Stimulated activated CD8-positive, alpha-beta memory T cell treated with anti-CD3 and anti-CD28 coated beads, Interleukin-4, amount 100 ng/mL, for 48 hours (primary cell): ENCODE measurements at places on chromosomes 16 and 17.

DNA sequence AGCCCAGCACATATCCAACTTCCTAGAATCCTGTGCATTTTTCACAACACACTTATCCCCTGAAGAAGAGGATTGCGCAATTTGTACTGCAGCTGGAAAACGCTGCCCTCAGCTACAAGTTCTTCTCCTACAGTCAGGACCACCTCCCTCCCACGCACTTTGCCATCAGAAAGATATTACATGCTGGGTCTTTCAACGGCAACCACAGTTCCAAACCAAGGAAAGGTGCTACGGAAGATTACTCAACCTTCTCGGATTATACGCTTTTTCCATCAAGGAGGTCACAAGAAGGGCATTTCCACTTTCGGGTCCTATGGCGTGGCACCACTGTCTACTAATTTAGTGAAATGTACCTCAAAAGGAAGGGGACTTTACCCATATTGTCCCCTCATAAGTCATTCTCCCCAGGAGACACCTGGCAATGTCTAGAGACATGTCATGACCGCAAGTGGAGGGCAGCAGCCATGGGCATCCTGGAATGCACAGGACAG is 35.2 kb downstream of the USP7 start:
- peak; percentile 70 for DNase-seq

GRCh38 chr16:83623892-83624291 is 183.9 kb upstream of the HSBP1 start:
- no peak for DNase-seq

- peak; percentile 89 for DNase-seq
Observed at GRCh38 chr16:30996985-30997724, 12.1 kb downstream of the HSD3B7 start.

DNA sequence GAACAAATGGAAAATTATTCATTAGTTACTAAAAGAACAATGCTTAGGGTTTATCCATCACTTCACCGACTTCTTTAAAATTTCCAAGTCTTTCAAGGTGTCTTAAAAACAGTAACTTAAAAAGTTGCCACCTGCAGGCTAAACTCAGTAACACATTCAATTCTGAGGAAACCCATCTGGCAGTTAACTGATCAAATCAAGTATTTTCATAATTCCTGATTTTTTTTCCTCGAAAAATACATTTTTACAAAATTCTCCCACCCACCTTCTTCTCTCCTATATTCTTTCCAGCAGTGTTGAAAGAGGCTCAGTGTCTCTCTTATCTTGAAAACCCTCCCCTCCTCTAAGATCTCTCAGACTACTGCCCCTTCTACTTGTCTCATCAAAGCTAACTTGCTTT is 29.9 kb downstream of the PARN start:
- DNase-seq, result no peak

DNA sequence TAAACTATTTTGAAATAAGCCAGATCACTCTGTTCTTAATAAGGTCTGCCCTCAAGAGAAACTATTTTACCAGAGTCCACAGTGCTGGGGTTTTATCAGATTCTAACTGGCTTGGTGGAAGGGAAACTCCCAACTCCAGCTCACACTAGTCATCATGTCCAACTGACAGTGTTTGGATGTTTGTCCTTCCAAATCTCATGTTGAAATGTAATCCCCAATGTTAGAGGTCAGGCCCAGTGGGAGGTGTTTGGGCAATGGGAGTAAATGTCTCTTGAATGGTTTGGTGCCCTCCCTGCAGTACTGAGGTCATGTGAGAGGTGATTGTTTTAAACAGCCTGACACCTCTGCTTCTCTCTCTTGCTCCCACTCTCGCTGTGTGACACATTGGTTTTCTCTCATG is 1301.0 kb upstream of the CDH8 start:
- DNase-seq, result no peak

DNA sequence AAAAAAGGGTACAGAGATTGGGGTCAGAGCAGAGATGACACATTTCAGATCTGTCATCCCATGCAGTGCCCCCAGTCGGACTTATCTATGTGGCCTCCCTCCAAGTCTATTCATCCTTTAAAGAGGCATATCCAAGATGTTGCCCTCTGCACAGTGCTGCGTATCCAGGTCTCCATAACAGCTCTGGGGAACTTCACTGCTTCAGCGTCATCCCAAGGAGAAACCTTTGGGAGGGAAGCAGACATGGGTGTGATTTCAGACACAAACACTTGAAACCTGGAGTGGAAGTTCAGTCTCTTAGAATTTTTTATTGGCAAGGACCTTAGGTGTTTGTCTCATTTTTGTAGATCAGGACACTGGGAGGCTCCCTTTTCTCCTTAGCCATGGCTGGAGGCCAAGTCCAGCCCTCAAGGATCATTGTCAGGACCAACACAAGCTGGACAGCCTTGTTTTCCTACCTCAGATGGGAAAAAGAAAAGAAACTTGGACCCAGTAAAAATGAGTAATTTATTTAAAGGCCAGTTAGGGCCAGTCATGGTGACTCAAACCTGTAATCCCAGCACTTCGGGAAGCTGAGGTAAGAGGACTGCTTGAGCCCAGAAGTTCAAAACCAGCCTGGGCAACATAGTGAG is 23.9 kb upstream of the NLK start:
- no peak for DNase-seq

DNA sequence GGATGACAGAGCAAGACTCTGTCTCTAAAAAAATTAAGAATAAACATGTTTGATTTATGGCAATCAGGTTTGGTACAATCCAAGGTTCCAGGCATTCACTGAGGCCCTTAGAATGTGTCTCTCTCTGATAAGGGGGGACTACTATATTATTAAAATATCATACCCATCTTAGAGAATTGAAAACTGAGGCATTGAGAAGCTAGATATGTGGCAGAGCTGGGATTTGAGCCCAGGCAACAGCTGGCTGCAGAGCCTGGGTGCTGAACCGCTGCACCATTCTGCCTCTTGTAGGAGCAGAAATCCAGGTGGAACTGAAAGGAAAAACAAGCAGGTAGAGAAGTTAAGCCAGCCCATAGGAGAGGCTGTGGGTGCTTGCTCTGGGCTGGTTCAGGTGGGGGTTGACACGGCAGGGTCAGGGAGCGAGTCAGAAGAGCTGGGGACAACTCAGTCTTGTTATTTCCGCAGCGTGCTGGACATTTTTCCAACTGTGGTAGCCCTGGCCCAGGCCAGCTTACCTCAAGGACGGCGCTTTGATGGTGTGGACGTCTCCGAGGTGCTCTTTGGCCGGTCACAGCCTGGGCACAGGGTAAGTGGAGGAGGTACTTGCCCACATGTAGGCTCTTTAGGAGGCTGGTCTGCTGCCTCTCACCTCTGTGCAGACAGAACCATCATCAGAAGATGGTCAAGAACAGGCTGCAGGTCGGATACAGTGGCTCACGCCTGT is 62.5 kb downstream of the WIPI1 start:
- no peak for DNase-seq

- DNase-seq, result no peak
Observed at GRCh38 chr17:5396612-5397011, 22.9 kb downstream of the NUP88 start.

- DNase-seq, result no peak
Observed at GRCh38 chr17:77303620-77304019, 162.9 kb downstream of the SEC14L1 start.

GRCh38 chr17:28227316-28228108 is 91.5 kb upstream of the TMEM97 start:
- DNase-seq, result peak; percentile 57

DNA sequence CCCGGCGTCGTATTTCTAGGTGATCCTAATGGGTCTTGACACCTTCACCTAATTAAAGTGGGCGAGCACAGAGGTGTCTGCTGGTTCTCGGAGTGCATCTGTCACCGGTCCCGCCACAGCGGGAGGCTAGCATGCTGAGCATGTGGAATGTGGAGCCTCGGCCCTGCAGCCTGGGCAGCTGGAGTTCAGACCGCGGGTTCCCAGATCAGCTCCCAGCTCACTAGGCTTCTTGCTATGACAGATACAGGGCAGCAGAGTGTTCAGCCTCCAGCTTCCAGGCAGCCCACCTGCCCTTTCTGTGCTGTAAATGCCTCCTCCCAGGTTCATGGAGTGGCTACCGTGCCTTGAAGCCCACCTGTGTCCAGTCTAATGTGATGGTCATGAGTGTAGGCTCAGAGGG is 166.7 kb downstream of the CPPED1 start:
- peak; percentile 17 for DNase-seq

DNA sequence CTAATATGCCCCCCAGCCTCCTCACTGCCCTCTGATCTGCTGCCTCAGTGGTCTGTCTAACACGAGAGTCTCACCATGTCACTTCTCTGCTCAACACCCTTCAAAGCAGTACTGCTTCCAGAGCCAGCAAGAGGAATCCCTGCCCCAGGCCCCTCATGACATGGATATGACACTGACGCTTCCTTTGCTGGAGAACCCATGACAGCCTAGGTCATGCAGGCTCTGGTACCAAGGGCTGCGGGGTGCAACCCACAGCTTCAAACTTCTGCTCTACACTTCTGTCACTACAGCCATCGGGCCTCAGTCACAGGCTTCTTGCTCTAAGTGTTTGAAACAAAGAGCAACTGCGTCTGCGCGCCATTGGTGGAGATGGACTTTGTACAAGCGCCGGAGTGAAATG is 32.6 kb upstream of the DLX4 start:
- no peak for DNase-seq

DNA sequence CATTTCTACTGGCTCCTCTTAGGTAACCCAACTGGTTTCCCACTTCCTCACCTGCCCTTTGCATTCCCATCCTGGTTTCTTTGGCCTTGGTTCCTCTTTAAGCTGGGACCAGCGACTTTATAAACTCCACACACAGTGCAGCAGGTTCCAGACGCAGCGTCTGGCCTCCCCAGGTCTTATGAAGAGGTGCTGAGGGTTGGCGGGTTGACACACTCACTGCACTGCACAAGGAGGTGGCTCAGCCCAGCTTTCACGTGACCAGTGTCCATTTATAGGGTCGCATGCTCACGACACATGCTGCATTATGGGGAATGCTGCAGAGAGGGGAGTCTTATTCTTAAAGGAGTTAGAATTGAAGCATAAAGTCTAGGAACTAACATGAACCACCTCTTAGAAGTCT is 70.8 kb downstream of the ZFHX3 start:
- no peak for DNase-seq

GRCh38 chr17:12709063-12709462 is 43.4 kb downstream of the MYOCD start:
- DNase-seq, result no peak

DNA sequence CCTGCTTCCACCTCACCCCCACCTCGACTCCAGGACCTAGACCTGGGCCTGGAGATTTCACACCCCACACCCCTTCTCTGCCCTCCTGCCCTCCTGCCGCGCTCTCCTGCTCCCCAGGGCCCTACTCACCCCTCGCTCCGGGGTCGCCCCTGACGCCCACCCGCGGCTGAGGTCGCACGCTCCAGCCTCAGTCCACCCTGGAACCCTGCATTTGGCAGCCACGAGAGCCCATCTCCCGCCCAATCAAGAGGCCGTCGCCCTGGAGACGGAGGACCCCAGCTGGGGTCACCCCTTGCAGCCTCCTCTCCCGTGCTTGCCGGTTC is 16.1 kb downstream of the TLE7 start:
- no peak for DNase-seq

GRCh38 chr16:30092373-30093010 is 768 bp upstream of the TBX6 start:
- DNase-seq, result peak; percentile 85

DNA sequence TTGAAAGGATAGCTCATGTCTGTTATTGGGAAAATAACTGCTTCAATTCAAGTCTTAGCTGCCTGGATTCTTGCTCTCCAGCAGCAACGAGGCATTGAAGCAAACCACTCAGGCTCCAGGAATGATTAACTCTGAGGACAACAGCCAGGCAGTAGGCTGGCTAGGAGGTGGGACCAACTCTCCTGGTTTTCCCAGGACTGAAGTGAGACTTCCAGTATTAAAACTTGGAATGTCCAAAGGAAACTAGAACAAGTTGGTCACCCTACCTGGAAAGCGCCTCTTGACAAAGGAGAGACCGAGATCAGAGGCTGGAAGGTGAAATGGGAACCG is 100.7 kb downstream of the SALL1 start:
- DNase-seq, result no peak

DNA sequence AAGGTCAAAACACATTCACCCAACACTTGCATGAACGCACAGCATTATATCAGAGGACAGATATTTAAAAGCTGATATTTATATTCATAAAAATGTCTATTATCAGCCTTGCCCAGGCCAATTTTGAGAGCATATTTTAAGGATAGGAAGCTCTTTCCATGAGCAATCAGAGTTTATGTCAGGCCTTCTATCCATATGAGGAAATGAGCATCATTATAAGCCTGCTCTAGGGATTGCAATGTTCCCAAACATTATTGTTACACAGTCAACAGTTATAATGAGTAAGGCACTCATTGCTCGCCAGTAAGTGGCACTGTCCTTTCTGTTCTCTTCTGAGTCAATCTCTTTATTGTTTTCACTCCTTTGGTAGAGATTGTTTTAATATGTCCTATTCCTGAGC is 37.7 kb upstream of the DYNLRB2 start:
- DNase-seq, result no peak

GRCh38 chr16:56075732-56076388 is 115.4 kb upstream of the GNAO1 start:
- DNase-seq, result no peak

- no peak for DNase-seq
Observed at GRCh38 chr17:27379888-27380533, 76.2 kb upstream of the KSR1 start.

DNA sequence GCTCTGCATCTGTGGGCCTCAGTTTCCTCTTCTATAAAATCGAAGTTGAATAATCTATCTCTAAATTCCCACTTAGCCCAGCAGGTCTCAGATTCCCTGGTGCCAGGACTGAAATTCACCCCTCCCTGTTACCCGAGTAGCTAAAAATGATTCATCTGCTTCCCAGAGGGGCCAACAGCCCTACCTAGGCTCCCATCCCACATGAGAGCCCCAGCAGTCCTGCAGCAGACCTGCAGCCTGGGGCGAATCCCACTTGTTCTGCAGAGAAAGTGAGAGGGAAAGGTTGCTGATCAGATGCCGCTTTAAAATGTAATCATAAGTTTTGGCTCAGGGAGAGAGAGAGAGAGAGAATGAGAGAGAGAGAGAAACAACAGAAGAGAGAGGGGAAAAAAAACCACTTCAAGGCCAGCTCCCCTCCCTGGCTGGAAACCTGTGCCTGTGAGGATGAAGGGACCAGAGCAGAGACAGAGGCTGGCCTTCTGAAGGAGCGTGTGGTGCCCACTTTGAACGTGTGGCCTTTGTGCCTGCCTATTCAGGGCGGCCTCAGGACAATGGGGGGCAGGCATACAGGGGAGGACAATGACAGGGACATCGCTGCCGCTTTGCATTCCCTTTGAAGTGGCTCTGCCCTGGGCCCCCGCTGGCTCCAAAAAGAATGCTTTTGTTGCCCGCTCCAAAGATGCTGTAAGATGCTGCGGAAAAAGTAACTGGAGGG is 85.2 kb upstream of the NKD1 start:
- DNase-seq, result no peak

- DNase-seq, result no peak
Observed at GRCh38 chr16:79026117-79026516, 574.4 kb downstream of the MAF start.

DNA sequence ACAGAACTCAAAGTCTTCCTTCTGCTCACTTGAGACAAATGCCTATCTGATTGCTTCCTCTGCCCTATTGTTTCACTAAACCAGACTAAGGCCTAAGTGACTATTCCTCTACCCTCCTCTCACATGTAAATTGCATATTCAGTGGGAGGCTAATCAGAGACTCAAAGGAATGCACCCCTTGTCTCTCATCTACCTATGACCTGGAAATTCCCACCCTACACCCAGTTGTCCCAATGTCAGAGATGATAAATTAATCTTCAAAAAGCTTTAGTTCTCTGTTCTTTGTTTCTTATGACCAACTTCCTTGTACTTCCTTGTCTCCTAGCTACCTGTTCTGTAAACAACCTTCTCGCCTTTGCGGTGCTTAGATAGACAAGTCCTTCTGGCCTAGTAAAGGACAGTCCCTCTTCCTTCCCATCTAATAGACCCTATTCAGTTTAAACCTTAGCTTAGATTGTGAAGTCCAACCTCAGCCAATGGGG is 76.0 kb downstream of the EMP2 start:
- no peak for DNase-seq
